ENCODE measurements at places on chromosomes 4 and X.
A peak's percentile ranks its signal among the peaks of the same experiment; 100 is the strongest.

GRCh38 chr4:26075583-26075982 lies 161.6 kb downstream of the SMIM20 start:
- DNase-seq: no peak

- no peak for DNase-seq
These were observed 33.7 kb downstream of the ANKRD17 start for GRCh38 chr4:73224886-73225285.

GRCh38 chr4:120331486-120332370 lies 265.1 kb upstream of the MAD2L1 start:
- no peak for DNase-seq

DNA sequence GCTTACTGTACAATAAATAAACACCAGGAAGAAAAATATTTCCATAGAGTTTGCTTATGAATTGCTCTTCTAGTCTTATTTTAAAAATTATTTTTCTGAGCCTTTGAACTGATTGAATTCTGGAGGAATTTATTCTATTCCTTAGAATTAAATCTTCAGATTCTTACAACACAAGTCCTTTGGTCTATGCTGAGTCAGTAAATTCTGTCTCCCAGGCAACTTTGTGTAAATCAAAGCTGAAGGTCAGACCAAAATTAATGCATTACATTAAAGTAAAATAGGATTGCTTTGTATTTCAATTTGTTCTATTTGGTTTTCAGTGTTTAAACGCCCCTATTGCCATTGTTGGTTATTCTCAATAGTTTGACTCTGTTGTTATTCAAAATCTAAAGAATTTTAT lies 26.8 kb upstream of the STPG2 start:
- DNase-seq: no peak

DNA sequence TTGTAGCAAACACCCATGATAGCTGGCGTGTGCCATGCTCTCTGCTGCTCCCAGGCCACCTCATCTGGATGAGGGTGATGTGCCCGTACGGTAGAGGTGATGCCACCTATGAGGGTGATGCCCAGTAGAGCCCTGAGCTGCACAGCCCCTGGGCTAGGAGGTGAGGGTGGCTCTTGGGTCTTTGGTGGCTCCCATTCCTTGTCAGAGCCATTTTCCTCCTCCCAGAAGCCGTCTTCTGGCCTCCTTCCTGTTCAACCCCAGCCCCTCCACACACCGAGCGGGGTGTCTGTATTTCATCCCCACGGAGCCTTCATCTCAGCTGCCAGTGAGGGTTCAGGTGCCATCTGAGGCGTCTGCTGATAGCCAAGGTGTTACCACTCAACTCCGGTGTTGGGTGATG lies 12.0 kb upstream of the TNIP2 start:
- DNase-seq: no peak

DNA sequence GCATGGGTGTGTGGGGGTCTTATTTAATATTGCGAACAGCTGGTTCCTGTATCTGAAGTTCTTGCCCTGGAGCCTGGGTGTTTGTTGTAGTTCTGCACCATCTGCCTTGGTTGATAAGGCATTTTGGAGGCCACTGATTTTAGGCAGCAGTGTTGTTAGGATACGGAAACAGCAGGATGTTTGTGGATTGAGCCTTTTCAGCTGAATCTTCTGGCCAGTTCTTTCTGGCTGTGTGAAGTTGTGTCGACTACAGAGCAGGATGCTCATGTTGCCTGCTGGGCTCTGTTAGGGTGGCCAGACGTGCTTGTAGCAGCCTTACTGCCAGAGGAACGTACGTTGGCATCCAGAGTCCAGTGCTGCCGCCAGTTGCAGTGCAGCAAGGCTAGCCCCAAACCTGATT lies 134.2 kb downstream of the PTTG2 start:
- no peak for DNase-seq

- no peak for DNase-seq
These were observed 259.4 kb upstream of the PCDH7 start for GRCh38 chr4:30460818-30461217.

- no peak for DNase-seq
These were observed 204.1 kb downstream of the LDB2 start for GRCh38 chr4:16694173-16694883.

- no peak for DNase-seq
These were observed 173.9 kb downstream of the BMPR1B start for GRCh38 chr4:94931626-94932025.

DNA sequence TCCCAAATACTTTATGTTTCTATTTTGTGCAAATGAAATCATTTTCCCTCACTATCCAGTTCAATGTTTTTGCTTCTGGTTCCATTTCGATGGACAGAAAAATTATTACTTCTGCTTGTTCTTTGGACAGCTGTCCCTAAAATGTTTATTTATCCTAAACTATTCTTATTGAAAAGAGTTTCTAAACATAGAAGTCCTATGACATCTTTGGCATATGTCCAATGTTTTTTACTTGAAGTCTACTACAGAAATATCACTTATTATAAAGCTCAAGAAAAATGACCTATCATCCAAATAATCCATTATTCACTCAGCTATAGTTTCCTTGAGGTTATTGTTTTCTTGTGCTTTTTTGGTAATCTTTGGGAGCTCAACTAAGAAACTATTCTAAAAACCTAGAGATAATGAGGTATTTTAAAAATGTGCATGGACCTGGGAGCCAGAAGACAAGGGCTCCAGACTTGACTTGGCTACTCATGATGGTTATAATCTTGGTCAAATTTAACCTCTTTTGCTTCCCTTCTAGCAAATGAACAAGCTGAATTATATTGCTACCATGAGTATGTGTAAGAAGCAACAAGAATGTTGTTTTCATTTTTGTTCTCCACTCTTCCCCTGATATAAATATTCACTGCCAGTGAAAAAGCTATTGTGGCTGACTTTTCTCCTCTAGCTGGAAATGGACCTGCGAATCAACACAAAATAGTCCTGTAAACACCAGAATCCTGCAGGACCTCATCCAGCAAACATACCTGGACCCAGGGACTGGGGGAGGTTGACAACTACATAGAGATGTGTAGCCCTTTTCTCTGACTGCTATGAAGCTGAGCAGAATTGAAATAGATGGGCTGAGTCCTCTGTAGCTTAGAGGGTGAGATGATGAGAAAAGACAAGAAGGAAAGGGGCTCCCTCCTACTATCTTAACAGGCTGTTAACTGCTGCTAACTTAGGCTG lies 137.4 kb downstream of the FRYL start:
- no peak for DNase-seq

- DNase-seq: no peak
These were observed 23.3 kb downstream of the NKX3-2 start for GRCh38 chr4:13521047-13521446.

- DNase-seq: no peak
These were observed 6.6 kb upstream of the PPM1K start for GRCh38 chr4:88291003-88291402.

DNA sequence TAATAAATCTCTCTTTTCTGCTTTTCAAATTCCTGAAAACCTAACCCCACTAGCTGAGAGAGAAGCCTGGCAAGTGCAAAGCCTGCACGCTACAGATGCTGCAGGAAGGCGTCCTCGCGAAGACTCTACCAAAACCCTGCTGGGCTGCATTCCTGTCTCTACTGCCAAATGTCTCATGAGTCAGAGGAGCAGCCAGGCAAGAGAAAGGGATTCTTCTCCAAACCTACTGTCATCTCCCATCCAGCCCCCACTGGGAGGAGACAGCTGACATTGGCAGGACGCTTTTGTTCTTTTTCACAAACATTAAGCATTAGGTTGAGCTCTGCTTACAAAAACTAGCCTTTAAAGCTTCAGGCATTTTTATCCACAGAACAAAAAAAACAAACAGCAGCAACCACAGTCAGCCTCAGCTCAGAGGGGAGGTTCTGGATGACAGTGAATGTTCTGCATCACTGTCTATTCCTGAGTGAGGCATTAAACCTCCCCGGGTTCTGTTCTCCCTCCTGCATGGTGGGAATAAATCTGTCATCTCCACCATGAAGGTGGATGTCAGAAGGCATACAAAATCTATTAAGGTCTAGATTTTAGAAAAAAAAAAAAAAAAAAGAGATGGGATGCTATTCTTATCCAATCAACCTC lies 18.0 kb downstream of the CRMP1 start:
- peak; percentile 93 for DNase-seq

GRCh38 chr4:73725985-73726384 lies 14.4 kb upstream of the CXCL8 start:
- DNase-seq: no peak

- DNase-seq: no peak
These were observed 65.9 kb downstream of the UCHL1 start for GRCh38 chr4:41322617-41323016.

GRCh38 chr4:143329985-143330384 lies 6.7 kb upstream of the GAB1 start:
- DNase-seq: no peak

DNA sequence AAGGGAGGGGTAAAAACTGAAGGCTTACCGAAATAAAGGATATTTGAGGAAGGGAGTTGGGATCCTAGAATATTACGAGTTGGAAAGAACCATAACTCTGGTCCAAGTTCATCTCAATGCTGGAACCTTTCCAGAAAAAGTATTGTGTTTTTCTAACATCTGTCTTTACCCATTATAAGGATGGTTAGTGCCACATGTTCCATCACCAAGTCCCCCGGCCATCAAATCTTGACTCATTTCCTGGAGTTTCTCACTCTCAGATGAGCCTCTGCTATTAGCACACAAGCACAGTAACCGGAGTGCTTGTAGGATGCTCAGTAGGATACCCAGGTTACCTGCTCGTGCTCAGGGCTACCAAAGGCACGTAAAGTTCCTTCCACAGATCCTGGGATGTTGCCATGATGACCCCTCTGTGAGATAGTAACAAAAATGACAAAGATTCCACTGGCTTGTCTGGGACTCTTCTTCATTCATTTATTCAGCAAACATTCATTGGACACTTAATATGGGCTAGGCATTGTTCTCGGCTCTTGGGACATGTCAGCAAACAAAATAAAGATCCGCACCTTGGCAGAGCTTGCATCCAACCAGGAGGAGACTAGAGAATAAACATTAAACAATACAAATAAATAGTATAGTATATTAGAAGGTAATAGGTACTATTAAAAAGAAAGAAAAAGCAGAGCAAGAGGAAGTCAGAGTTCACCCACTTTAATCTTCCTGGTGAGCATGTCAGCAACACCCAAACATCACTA lies 36.3 kb downstream of the PKD2 start:
- DNase-seq: no peak

DNA sequence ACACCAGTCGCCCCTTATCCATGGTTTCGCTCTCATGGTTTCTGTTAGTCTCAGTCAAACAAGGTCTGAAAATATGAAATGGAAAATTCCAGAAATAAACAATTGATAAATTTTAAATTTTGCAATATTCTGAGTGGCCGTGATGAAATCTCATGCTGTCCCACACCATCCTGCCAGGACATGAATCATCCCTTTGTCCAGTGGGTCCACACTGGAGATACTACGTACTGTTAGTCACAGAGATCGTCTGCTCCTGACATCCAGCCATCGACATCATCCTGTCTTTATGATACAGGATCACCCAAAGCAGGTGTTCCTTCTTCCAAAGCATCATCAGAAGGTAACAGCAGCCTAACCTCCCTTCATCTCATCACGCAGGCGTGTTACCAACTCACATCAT lies 76.5 kb upstream of the MSX1 start:
- no peak for DNase-seq

DNA sequence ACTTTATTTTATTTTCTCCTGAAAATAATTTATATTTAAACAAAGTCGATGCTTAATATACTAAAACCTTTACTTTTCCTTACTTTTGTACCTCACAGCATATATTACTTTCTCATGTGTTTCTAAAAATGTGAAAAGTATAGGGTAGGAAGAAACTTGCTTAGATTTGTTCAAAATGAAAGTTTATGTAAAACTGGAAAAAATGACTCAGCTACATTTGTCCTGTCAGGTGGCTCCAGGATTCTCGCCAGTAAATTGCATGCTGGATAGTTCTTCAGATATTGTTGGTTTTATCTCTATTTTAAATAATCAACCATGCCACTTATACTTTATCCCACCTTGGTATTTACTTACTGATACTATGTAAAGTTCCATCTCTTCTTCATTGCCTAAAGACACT lies 159.2 kb upstream of the NDST4 start:
- no peak for DNase-seq

GRCh38 chrX:111124418-111124817 lies 28.4 kb downstream of the PAK3 start:
- no peak for DNase-seq

- peak; percentile 80 for DNase-seq
These were observed 511.5 kb upstream of the ATOH1 start for GRCh38 chr4:93317057-93317456.

All from cerebellar cortex (tissue), 1 donor.